ENCODE measurements at places on chromosomes 6 and 20. TPM values are rescaled to one million over a fixed set of nuclear protein-coding genes. Genes with fewer than 3 reads are reported as not detected.

The RAB32 gene
- total RNA-seq, result 125 TPM

- peak; percentile 49 for DNase-seq
Measured at GRCh38 chr20:50569864-50570836, 60.0 kb downstream of the PTPN1 start.

DNA sequence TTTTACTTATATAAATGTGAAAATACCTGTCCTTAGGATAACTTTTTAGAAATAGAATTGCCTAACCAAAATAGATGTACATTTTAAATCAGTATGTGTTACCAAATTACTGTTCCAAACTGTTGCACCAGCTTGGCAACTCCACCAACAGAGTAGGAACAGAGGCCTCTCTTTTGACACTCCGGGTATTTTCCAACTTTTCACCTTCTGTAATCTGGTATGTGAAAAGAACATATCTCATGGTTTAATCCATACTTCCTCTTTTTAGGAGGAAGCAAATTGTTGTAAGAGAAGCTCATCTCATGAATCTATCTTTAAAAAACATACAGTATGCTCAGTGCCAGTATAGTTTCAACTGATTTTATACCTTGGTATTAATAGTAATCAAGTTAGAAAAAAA lies 24.9 kb downstream of the RNF144B start:
- DNase-seq, result no peak

DNA sequence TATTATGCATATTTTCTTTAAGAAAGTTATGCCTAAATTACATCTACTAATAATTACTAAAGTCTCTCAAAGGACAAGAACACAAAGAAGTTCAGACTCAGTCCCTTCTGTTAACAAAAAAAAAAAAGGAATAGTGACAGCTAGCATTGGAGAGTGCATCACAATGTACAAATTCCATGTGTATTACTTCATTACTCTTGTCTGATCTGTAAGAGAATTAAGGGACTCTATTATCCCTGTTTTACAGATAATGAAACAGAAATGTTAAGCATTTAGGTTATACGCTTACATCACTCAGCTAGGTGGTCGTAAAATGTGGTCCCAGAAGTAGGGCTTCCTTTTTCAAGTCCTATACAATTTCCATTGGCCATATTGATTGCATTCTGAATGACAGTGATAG lies 17.2 kb upstream of the VNN1 start:
- no peak for DNase-seq

DNA sequence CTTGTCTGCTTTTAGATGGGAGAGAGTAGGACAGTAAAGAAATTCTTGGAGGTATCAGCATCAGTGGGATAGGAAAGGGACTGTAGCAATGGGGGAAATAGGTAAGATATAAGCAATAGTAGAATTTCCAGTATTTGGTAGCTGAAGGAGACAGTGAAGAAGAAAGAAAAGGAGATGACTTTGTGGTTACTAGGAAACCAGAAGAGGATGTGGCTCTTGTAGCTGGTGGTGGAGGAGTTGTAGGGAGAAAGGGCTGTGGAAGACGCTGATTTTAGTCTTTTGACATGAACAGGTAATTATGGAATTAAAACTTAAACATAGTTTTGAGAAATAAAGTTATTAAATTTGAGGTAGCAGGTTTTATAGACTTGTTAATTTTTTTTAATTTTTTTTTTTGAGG lies 26.1 kb downstream of the SH3BGRL2 start:
- no peak for DNase-seq

Data from RPMI7951 (cell line).